Activated naive CD8-positive, alpha-beta T cell treated with anti-CD3 and anti-CD28 coated beads for 36 hours (primary cell): ENCODE measurements at places on chromosomes 2 and 18. TPM values are rescaled to one million over a fixed set of nuclear protein-coding genes. Genes with fewer than 3 reads are reported as not detected.

- no peak overlapping the region for H3K27ac ChIP-seq
- H3K4me1 ChIP-seq: no peaks in the 10 kb centered on the region
- no peaks in the 10 kb centered on the region for H3K36me3 ChIP-seq
These were observed 68.5 kb downstream of the SPIRE1 start for GRCh38 chr18:12589448-12589847.

- H3K4me1 ChIP-seq: peaks cover 2% of the 10 kb centered on the region
- peaks cover 32% of the 10 kb centered on the region for H3K27me3 ChIP-seq
- H3K36me3 ChIP-seq: no peaks in the 10 kb centered on the region
- H3K4me3 ChIP-seq: no peak overlapping the region
- H3K27ac ChIP-seq: no peak overlapping the region
- DNase-seq: no peak
These were observed 119.3 kb upstream of the RBBP8 start for GRCh38 chr18:22813648-22814328.

AGXT gene
- total RNA-seq: not detected

RNF125 gene
- 11.6 TPM for total RNA-seq

- DNase-seq: no peak
- no peaks in the 10 kb centered on the region for H3K36me3 ChIP-seq
- no peak overlapping the region for H3K4me3 ChIP-seq
- no peak overlapping the region for H3K27ac ChIP-seq
- peaks cover 2% of the 10 kb centered on the region for H3K4me1 ChIP-seq
These were observed 21.5 kb upstream of the TMEM87B start for GRCh38 chr2:112033600-112033999.

ALLC gene
- not detected for total RNA-seq

GRCh38 chr18:62610701-62611411 lies 88.0 kb downstream of the ZCCHC2 start:
- H3K27ac ChIP-seq: no peak overlapping the region
- H3K27me3 ChIP-seq: peaks cover 17% of the 10 kb centered on the region
- H3K36me3 ChIP-seq: no peaks in the 10 kb centered on the region
- H3K4me1 ChIP-seq: no peaks in the 10 kb centered on the region
- H3K4me3 ChIP-seq: no peak overlapping the region

SOWAHC gene
- 0.31 TPM for total RNA-seq

DNA sequence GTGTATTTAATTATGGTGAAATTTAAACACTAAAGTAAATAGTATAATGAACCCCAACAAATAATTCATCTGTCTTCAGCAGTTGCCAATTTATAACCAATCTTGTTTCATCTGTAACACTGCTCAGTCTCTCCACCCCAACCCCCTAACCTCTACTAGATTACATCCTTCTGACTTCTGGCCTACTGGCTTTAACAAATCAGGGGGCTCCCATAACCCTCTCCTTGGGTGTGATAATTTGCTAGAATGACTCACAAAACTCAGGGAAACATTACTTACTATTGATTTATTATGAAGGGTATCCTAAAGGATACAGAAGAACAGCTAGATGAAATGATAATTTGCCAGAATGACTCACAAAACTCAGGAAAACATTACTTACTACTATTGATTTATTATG lies 50.7 kb downstream of the PIK3C3 start:
- no peak overlapping the region for H3K4me3 ChIP-seq
- peaks cover 52% of the 10 kb centered on the region for H3K36me3 ChIP-seq
- H3K27me3 ChIP-seq: no peaks in the 10 kb centered on the region
- no peak overlapping the region for H3K27ac ChIP-seq
- DNase-seq: no peak
- peaks cover 13% of the 10 kb centered on the region for H3K4me1 ChIP-seq

- peak; percentile 14 for DNase-seq
- H3K27ac ChIP-seq: peak overlapping the region; percentile 45
- no peaks in the 10 kb centered on the region for H3K27me3 ChIP-seq
These were observed 44.9 kb downstream of the SERTAD2 start for GRCh38 chr2:64608867-64609226.

CEBPZ gene
- 102 TPM for total RNA-seq

SPDYA gene
- 0.40 TPM for total RNA-seq

DNA sequence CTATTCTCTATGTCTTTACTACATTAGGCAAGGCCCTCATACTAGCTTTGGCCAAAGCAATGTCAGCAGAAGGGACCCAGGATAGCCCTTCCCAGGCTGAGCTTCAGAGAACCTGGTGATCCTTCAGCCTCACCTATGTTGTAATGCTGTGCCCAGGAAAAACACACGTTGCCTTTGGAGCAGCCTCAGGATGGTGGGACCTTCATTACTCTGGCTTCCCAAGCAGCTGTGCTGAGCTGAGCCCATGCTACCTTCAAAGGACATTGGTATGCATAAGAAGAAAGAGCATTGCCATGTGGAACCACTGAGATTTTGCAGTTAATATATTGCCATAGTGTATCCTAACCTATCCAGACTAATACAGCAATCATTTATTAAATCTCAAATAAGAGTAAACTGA lies 756.4 kb upstream of the ID2 start:
- no peaks in the 10 kb centered on the region for H3K36me3 ChIP-seq
- H3K27me3 ChIP-seq: no peaks in the 10 kb centered on the region
- DNase-seq: no peak
- H3K4me1 ChIP-seq: peaks cover 2% of the 10 kb centered on the region
- no peak overlapping the region for H3K27ac ChIP-seq
- no peak overlapping the region for H3K4me3 ChIP-seq

- no peak overlapping the region for H3K27ac ChIP-seq
- DNase-seq: no peak
- no peaks in the 10 kb centered on the region for H3K4me1 ChIP-seq
- H3K27me3 ChIP-seq: no peaks in the 10 kb centered on the region
- no peak overlapping the region for H3K4me3 ChIP-seq
- no peaks in the 10 kb centered on the region for H3K36me3 ChIP-seq
These were observed 92.4 kb downstream of the SOCS6 start for GRCh38 chr18:70380915-70381896.

GALNT3 gene
- total RNA-seq: 1.9 TPM

GRCh38 chr2:178512484-178512883 lies 32.2 kb downstream of the PLEKHA3 start:
- H3K4me1 ChIP-seq: peaks cover 21% of the 10 kb centered on the region
- H3K27me3 ChIP-seq: no peaks in the 10 kb centered on the region
- no peak for DNase-seq

DNA sequence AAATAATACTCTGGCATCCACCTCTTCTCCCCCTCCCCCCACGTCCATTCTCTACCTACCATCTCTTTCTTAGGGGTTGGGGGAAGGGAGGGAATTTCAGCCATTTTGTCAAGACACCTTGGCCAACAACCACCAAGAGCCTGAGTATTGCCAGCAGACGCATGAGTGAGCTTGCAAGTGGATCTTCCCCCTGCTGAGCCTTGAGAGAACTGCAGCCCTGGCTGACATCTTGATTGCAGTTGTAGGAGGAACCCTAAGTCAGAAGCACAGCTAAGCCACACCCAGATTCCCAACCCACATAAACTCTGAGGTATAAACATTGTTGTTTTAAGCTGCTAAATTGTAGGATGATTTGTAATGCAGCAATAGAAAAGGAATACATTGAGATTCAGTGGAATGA lies 165.6 kb downstream of the TMEFF2 start:
- no peak for DNase-seq
- H3K4me1 ChIP-seq: no peaks in the 10 kb centered on the region
- H3K27ac ChIP-seq: no peak overlapping the region
- no peaks in the 10 kb centered on the region for H3K27me3 ChIP-seq
- no peak overlapping the region for H3K4me3 ChIP-seq
- no peaks in the 10 kb centered on the region for H3K36me3 ChIP-seq

GRCh38 chr18:55900380-55900779 lies 312.4 kb upstream of the TCF4 start:
- H3K4me3 ChIP-seq: no peak overlapping the region
- H3K36me3 ChIP-seq: no peaks in the 10 kb centered on the region
- no peak for DNase-seq
- H3K27ac ChIP-seq: no peak overlapping the region

DNA sequence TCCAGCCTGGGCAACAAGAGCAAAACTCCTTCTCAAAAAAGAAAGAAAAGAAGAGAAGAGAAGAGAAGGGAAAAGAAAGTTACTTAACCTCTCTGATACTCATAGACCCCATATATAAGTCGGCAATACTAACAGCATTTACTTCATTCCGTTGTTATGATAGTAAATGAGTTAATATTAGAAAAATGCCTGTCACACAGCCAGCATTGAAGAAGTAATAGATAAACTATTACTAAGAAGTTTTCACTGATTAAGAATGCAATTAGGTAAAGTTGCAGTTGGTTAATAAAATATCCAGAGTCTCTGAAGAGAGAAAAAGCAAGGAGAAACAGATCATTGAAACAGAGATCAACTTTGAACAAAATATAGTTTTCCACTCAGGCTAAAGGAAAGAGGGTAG lies 161.3 kb upstream of the UBE2E3 start:
- H3K27ac ChIP-seq: no peak overlapping the region
- DNase-seq: no peak
- no peaks in the 10 kb centered on the region for H3K27me3 ChIP-seq
- no peak overlapping the region for H3K4me3 ChIP-seq
- no peaks in the 10 kb centered on the region for H3K4me1 ChIP-seq

CNGA3 gene
- total RNA-seq: not detected

GRCh38 chr18:25646971-25647370 lies 295.0 kb upstream of the ZNF521 start:
- H3K27ac ChIP-seq: no peak overlapping the region
- no peak for DNase-seq
- no peaks in the 10 kb centered on the region for H3K36me3 ChIP-seq
- no peaks in the 10 kb centered on the region for H3K27me3 ChIP-seq
- no peaks in the 10 kb centered on the region for H3K4me1 ChIP-seq
- H3K4me3 ChIP-seq: no peak overlapping the region

- H3K27me3 ChIP-seq: no peaks in the 10 kb centered on the region
- no peaks in the 10 kb centered on the region for H3K36me3 ChIP-seq
- H3K4me1 ChIP-seq: peaks cover 1% of the 10 kb centered on the region
- no peak overlapping the region for H3K27ac ChIP-seq
- no peak for DNase-seq
- no peak overlapping the region for H3K4me3 ChIP-seq
These were observed 20.2 kb downstream of the FAM124B start for GRCh38 chr2:224381521-224382279.

GRCh38 chr2:94997981-94998930 lies 27.3 kb upstream of the MAL start:
- H3K4me1 ChIP-seq: no peaks in the 10 kb centered on the region
- H3K36me3 ChIP-seq: no peaks in the 10 kb centered on the region
- no peak overlapping the region for H3K27ac ChIP-seq

- H3K27me3 ChIP-seq: peaks cover 55% of the 10 kb centered on the region
- DNase-seq: no peak
- no peaks in the 10 kb centered on the region for H3K36me3 ChIP-seq
- H3K27ac ChIP-seq: no peak overlapping the region
- peaks cover 13% of the 10 kb centered on the region for H3K4me1 ChIP-seq
These were observed 2.3 kb downstream of the SLC9A2 start for GRCh38 chr2:102621630-102622029.

DNA sequence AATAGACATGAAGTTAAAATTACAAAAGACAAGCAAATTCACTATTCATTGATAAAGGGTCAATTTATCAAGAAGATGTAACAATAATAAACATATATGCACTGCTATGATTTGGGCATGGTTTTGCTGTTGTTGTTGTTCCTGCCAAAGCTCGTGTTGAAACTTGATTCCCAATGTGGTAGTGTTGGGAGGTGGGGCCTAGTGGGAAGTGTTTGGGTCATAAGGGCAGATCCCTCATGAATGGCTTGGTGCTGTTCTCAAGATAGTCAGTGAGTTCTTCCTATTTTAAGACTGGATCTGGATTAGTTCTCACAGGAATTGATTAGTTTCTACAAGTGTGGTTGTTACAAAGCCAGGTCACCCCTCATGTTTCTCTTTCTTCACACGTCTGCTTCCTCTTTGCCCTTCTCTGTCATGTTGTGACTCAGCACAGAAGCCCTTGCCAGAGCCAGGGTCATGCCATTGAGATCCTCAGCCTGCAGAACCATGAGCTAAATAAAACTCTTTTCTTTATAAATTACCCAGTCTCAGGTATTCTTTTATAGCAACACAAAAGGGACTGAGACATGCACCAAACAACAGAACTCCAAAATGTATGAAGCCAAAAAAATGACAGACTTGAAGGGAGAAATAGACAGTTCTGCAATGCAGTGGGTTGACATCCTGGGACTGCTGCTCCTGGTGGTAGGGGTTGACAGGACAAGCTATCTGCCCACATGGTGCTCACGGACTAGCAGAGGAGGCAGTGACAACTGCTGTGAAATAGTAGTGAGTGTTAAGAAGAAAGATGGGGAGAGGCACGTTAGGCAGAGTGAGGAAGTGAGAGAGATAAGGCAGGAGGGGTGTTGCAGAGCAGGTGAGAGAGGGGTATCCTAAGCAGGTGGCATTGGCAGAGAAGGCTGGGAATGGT lies 18.6 kb upstream of the SKA1 start:
- H3K4me3 ChIP-seq: no peak overlapping the region
- H3K27ac ChIP-seq: peak overlapping the region; percentile 0
- DNase-seq: no peak
- peaks cover 5% of the 10 kb centered on the region for H3K4me1 ChIP-seq
- peaks cover 18% of the 10 kb centered on the region for H3K27me3 ChIP-seq
- H3K36me3 ChIP-seq: no peaks in the 10 kb centered on the region

DNA sequence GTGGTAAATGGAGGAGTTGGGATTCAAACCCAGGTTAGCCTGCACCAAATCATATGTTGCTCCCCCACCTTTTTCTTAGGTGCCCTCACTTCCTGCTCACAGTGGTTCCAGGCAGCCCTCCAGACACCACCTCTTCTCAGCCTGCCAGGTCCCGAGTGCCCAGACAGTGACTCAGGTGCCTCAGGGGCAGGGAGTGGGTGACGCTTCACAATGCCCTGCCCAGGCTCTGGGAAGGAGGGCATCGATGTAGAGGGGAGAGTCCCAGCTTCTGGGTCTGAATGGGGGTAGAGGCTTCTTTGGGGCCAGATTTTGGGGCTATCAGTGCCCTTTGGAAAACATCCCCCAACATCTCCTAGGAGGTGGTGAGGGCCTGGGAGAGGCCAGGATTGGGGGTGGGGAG lies 5.2 kb upstream of the DNAJB2 start:
- no peaks in the 10 kb centered on the region for H3K36me3 ChIP-seq
- H3K4me1 ChIP-seq: peaks cover 19% of the 10 kb centered on the region
- H3K27ac ChIP-seq: no peak overlapping the region
- no peak overlapping the region for H3K4me3 ChIP-seq

- no peaks in the 10 kb centered on the region for H3K4me1 ChIP-seq
- peak; percentile 26 for DNase-seq
- H3K36me3 ChIP-seq: no peaks in the 10 kb centered on the region
- no peak within 1 kb of the TSS for H3K4me3 ChIP-seq
- peaks cover 56% of the 10 kb centered on the region for H3K27me3 ChIP-seq
These were observed at the start of gene ARHGEF4 for GRCh38 chr2:130836501-130837174. Gene ARHGEF4, plus strand, starts transcription at chr2:130836914. Its CDS starts 40 bp downstream, at chr2:130836954.

GRCh38 chr18:33201509-33201926 lies 239.0 kb downstream of the CCDC178 start:
- no peak overlapping the region for H3K27ac ChIP-seq
- H3K27me3 ChIP-seq: no peaks in the 10 kb centered on the region
- H3K4me1 ChIP-seq: no peaks in the 10 kb centered on the region
- no peaks in the 10 kb centered on the region for H3K36me3 ChIP-seq
- no peak for DNase-seq
- no peak overlapping the region for H3K4me3 ChIP-seq
